Activated CD8-positive, alpha-beta memory T cell treated with anti-CD3 and anti-CD28 coated beads for 4 hours (primary cell): ENCODE measurements at places on chromosomes 3 and 15.

- DNase-seq, result no peak
These were observed 155.1 kb downstream of the MAGI1 start for GRCh38 chr3:65883613-65884012.

GRCh38 chr3:134333522-134334181 is 40.6 kb downstream of the AMOTL2 start:
- no peak for DNase-seq

DNA sequence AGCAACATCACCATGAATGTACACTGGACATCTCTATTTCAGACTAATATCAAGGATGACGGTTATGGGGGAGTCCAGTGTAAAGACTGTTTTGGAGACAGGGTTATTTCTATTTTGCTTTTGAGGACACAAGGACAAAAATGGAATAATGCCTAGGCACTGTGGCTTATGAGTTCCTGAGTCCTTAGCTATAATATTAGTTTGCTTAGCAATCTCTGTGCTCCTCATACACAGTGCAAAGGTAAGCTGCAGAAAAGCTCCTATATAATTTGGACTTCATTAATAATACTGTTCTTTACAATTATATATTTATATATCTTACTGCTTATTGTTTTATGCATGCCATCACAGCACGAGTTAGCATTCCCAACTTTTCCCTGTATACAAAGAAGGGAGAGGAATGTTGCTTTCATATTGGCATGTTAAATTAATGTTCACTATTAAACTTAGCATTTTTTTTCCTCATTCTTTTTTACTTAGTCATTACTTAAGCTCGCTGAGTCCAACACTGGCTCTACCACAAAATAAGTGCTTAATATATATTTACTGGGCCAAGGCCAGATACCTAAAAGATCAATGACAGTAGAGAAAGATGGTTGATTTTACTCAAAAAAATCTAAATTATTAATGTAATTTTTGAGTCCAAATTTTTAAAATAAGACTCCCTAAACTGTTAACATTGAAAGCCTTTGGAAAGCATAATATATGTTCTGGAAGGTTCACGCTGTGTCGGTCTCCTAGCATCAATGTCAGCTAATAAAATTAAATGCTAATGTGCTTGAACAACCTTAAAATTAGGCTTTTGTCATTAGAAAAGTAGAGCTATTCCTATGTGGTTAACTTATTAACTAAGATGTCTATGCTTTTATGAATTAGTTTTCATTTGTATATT is 13.8 kb downstream of the THBS1 start:
- DNase-seq, result no peak

- no peak for DNase-seq
These were observed 217.7 kb upstream of the TLE3 start for GRCh38 chr15:70315431-70315830.

- no peak for DNase-seq
These were observed 35.5 kb upstream of the CGNL1 start for GRCh38 chr15:57340682-57341259.

DNA sequence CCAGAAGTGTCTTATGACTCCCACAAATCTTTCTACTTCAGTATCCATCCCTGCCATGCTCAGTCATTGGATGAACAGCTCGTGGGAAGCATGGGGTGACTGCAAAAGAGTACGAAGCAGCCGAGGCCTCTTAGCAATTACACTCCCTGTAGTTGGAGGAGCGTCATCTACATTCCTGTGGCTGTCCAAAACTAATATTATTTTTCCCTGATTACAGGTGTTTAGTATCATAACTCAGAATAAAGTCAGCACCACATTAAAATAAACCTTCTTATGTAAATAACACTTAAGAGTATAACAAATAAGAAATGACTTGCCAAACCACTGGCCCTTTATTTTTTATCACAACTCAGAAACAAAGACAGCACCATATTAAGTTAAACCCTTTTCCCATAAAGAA is 141.5 kb downstream of the PLOD2 start:
- DNase-seq, result no peak

DNA sequence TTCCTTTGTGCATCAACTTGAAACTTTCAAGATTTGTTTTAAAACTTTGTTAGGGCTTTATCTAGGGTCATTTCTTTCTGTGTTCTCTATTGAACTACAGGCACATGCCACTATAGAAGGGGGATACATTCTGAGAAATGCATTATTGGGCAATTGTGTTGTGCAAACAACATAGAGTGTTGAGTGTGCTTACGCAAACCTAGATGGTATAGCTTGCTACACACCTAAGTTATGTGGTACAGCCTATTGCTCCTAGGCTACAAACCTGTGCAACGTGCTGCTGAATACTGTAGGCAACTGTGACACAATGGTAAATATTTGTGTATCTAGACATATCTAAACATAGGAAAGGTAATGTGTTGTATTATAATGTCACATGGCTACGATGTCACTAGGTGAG is 33.0 kb upstream of the KLF13 start:
- DNase-seq, result no peak

DNA sequence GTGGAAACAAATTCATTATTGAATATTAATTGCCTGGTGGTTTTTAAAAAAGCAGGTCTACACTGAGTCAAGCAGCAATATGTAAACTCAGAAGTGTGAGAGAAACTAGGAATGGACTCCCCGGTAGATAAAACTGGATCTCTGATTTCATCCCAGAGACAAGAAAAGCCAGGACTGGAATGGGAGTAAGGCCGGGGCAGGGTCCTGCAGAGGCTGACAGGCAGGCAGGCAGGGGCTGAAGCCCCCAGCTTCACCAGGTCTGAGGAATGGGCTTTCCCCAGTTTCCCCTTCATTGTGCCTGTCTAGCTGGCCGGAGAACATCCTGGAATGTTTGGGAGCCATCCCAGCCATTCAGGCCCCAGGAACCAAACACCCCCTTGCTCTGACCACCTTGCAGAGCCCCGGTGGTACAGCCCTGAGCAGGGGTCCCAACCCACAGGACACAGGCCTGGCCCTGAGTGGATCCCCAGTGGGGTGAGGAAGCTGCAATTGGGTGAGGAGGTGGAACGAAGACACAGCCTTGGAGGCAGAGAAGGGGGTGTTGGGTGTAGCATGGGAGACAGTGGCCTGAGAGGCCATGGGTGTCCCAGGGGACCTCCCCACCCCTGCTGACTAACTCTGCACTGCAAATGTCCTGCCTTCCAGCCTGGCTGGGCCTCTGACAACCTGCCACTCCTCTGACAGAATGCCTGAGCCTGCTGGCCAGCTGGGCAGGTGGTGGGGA is 31.7 kb upstream of the XYLB start:
- DNase-seq, result no peak

- DNase-seq, result no peak
These were observed 3.7 kb downstream of the IQSEC1 start for GRCh38 chr3:13069495-13069894.

GRCh38 chr3:77102951-77103769 is 63.3 kb downstream of the ROBO2 start:
- no peak for DNase-seq

DNA sequence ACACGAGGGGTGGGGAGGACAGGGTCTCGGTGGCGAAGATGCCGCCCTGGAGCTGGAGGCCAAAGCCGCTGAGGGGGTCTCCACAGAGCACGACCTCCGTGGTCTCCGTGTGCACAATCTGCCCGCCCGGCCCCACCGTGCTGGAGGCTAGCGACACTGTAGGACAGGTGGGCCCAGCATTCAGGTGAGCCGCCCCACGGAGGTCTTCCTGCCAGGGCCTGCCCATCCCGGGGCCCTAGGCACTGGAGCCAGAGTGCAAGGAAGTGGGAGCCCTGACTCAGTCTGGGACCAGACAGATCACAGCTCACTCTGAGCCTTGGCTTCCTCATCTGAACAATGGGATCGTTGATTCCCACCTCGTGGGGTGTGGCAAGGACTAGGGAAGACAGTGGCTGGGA is 25.8 kb downstream of the GRIP2 start:
- DNase-seq, result no peak

DNA sequence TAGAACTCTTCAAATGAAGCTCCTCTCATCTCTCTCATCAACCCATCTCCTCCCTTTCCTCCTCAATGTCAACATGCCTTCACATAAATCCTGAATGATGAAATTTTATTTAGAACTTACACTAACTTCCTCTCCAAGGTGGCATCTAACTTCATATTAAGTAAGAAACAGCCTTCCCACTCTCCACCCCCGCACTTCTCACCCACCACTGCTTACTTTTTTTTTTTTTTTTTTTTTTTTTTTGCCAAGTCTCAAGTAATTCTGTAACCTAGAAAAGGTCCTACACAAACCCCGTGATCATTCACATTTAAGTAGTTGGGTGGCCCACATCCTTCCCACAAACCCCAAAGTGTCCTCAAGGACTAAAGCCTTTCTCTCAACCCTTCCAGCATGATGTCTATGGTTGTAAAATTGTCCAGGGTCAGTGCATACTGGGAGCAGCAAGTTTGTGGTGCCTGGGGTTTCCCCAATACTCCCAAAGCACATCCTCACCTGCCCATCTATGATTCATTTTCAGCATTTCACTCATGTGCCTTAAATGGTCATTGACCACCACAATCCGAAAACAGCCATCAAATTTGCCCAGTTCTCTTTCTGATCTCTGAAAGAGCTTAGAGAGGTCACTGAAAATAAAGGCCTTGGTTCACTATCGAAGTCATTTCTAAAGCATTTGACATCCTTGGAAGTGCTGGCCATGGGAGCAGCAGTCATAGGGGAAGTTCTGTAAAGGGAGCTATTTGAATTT is 47.2 kb downstream of the CD86 start:
- no peak for DNase-seq

- no peak for DNase-seq
These were observed 112.1 kb downstream of the GOLIM4 start for GRCh38 chr3:167983583-167983982.

DNA sequence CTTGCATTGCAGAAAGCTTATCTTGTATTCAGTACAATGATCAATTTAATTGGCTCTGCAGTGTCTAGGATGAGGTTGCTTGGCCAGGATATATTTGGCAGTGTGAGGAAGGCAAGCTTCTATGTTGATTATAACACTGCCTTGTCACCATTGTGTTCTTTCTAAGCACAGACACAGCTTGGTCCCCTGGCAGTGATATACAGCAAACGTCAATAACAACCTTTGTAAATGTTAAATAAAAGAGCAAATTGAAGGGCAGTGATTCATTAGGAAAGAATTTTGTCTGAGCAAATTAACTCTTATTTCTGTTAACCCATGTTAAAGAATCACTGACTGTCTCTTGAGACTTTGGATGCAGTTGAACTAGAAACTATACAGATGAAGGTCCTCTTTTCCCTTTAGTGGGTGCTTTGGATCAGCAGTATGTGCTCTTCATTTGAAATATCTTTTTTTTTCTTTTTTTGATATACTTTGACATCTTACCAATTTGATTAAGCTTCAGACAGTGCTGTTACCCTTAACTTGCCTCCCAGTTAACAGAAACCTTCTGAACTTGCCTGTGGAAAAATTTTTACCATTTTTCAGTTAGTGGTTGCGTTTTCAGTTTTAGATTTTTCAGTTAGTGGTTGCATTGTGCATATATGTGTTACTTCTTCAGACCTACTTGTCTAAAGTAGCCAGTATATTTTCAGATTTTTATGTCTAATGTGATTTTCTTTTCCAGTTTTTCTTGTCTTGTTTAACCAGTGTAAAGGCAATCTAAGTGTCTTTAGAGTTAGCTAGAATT is 199.8 kb downstream of the TCF12 start:
- no peak for DNase-seq

- no peak for DNase-seq
These were observed 27.2 kb upstream of the GLCE start for GRCh38 chr15:69132977-69133861.

GRCh38 chr15:51642696-51643095 is 20.1 kb upstream of the DMXL2 start:
- DNase-seq, result no peak

DNA sequence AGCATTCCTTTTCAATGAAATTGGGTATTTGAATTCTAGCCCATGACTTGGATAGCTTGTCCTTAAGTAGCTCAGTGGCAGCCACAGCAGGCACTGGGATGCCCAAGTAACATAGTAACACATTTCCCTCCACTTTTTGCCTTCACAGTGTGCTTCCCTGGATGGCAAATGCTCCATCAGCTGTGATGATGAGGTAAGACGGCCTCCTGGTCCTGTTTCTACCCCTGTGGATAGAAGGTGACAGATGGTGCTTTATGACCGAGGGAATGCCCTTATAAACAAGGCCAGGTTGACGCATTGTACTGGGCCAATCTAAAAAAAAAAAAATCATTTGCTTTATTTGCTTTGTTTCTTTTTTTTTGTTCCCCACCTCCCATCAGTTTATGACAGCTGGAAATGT is 41.8 kb upstream of the LRTM1 start:
- DNase-seq, result no peak

DNA sequence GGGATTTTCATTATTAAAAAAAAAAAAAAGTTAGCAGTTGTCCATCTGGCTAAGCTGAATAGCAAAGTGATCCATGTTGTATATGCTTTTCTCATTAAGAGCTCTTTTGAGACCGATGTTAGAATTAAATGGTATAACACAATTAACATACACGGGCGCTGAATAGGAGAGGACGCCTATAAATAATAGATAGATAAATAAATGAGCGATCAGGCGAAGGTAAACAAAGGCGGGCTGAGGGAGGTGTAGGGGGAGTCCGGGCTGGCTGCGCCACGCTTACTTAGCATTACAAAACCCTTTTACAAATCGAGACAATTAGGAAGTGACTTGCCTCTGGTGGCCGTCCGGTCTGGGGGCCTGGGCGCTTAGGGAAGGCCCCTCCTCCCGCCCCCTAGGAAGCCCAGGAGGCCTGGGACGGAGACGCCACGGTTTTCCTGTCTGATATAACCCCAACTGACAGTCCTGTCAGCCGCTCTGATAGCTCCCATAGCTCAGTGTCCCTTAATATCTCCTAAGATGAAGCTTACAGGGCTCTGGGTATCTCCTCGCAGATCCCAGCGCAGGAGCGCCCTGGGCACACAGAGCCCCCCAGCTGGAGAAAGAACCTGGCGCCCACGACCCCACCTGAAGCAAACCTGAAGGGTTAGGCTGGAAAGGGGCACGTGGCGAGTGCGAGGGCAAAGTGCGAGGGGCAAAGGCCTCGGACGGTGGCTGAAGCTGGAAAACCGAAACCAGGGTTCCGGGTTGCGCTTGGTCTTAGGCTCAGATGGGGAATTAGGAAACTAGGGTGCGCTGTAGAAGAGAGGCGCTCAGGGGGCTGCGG is 3.6 kb downstream of the SOX14 start:
- DNase-seq, result no peak

DNA sequence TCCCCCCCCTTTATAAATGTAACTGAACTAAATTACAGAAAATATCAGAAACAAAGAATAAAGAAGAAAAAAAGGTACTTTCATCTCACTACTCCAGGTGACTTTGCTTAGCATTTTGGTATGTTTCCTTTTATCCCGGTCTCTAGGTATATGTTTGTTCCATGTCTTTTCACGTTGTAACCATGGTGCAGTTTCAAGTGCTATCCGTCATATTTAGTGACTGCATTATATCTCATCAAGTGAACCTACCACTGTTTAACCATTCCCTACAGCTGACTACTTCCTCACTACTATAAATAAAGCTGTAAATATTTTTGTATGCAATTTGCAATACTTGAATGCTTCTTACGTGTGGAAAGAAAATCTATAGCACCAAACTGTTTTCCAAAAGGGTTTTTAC is 2.2 kb downstream of the BTBD1 start:
- no peak for DNase-seq

GRCh38 chr3:22620498-22620897 is 582.6 kb upstream of the UBE2E2 start:
- no peak for DNase-seq
